Thyroid gland (tissue), 4 donors: ENCODE measurements at places on chromosomes 5 and 9. TPM values are rescaled to one million over a fixed set of nuclear protein-coding genes. Genes with fewer than 3 reads are reported as not detected.

CACNA1B gene
- total RNA-seq: 0.68 TPM

GRCh38 chr5:82753374-82753773 is 323.8 kb downstream of the TMEM167A start:
- no peak for DNase-seq

DNA sequence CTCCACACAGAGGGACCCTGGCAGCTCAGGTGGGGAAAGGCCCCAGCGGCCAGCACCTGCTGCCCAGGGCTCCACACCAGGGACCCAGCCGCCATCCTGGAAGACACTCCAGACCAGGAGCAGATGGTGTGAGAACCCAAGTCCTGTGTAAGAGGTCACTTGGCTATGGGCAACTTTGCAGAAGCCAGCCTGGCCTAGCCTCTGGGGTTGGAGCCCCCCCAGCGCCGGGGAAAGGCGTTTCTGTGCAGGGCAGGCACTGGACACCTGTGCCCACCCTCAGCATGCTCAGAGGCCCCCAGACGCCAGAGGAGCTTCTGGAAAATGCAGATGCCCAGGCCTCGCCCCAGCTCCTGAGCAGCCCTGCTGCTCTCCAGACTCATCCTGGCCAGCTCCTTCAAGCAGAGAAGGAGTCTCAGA is 34.0 kb downstream of the RASGEF1C start:
- no peak for DNase-seq

DNA sequence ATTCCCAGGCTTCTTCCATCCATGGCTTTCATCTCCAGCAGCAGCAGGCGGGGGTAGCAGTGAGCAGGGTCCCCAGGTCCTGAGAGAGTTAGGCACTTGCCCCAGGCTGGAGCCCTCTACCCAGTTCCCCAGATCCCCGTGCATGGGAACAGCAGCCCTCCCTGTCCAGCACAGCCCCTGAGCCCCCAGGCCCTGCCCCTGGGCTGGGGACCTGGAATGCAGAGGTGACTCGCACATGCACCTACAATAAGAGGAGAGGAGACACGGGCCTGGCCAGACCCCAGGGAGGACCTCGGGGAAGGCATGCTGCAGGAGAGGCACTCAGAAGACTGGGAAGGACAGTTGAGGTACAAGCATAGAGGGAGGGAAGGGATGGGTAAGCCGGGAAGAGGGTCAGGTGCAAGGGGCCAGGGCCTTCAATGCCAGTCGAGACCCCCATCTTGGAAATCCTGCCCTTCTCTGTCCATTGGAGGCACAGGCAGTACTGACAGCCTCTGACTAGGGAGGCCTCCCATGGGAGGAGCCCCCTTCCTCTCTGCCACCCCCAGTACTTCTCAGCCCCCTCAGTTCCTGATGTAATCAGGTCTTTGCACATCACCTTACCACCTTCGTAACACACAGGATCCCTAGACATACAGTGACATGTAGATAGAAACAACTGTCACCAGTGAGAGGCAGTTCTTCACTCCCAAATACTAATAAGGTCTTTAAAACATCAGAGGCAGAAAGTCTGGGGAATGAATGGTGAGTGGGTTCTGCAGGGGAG is 135.3 kb upstream of the LMX1B start:
- DNase-seq: no peak

UNC5A gene
- 0.67 TPM for total RNA-seq

DNA sequence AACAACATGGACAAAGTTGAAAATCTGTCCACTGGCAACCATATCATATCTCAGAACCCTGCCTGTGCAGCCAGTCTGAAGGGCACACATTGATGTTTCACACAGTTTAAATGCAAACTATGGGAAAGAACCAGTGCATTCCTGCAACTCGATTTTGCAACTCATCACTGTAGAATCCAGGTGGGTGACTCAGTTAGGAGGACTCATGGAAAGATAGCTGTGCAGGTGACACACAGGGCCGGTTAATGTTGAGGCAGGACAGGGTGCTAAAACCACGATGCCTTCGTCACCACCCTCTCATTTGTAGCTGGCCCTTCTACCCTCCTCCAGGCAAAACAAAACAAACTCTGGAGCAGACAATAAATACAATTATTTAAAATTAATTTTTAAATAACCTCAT is 62.8 kb downstream of the TLE1 start:
- no peak for DNase-seq

- no peak for DNase-seq
Measured at GRCh38 chr5:107121793-107122519, 548.8 kb downstream of the EFNA5 start.

- DNase-seq: no peak
Measured at GRCh38 chr5:35554016-35554415, 63.6 kb upstream of the SPEF2 start.

DNA sequence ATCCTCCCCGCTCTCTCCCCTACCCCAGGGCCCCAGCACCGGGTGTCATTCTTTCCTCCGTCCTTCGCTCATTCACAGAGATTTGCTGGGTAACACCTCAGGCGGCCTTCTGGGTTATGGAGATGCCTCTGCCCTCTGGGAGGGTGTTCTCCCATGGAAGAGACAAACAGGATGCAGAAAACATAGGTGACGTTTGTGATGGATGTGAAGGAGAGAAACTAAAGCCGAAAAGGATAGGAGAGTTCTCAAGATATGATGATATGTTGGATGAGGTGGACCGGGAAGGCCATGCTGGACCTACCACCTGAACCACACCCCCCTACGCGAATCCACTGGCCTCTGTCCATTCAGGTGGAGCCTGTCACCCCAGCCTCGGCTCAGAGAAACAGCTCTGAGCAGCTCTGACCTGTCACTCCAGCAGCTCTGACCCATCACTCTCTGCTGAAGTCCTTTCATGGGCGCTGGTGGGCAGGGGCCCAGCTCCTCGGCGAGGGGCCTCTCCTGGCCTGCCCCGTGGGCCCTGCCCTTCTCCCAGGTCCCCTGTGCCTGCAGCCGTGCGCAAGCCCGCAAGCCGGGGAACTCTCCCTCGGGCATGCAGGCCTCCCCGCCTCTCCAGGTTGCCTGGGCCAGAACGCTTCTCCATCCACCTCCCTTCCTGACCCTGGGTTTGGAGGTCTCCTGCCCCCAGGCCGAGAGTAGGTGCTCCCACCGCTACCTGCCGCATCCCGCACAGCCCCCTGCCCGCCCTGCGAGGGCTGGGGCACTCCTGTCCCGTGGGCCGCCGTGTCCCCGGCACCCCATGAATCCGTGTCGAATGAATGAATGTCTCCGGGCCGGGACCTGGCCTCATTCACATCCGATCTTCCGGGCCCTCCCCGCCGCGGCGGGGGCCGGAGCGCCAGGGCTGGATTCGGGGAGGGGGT is 717 bp upstream of the NCS1 start:
- no peak for DNase-seq

DNA sequence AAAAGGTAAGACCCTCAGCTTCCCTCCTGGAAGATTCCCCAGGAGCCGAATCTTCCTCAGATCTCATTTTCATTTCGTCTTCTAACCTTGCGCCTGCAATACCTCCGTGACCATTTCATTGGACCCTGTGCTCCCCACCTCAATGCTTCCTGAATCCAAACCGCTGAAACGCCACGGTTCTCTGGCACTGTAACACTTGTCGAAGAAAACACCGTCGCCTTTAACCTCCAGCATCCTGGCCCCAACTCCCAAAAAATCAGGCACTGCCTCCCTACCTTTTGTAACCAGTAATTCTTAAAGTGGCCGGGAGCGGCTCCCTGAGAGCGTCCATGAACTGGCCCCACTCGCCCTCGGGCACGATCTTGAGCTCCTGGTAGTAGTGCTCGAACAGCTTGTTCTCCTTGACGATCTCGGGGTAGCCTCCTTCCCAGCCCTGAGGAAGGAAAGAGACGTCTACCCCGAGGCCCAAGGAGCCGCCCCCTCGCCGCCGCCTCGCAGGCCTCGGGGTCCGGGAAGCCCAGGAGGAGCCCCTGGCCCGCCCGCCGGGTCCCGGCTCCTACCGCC is 438 bp downstream of the NSUN2 start:
- DNase-seq: peak; percentile 32

ANP32B gene
- total RNA-seq: 23.4 TPM

CDO1 gene
- total RNA-seq: 40.4 TPM

TNFSF15 gene
- total RNA-seq: 2.3 TPM

GRCh38 chr9:122234022-122234748 is 5.4 kb upstream of the LHX6 start:
- no peak for DNase-seq

DNA sequence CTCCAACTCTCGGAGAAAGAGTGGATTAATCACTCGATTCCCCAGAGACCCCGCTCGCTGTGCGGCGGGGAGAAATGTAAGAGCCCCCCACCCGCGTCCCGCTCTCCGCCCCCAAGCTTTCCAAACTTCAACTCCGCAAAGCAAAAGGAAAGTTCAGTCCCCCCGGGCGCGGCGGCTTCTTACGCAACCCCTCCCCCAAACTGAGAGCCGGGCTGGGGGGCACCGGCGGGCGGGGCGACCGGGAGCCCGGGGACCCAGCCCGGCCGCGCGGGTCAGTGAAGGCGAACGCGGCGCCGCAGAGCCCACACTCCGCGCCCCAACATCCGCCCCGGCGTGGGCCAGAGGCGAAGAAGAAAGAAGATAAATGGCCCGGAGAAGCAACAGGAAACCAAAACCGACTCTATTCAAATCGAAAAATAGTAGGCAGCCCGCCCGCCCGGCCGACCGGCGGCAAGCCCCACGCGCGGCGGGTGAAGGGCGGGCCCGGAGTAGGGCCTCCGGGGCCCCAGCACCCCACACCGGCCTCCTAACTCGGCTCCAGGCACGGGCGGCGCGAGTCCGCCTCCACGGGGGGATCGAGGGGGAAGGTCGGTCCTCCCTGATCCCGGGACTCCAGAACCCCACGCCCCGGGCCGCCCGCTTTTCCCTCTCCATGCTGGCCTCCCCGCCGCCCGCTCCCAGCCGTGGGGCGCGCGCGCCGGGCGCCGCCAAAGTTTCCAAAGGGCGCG is 720 bp downstream of the NOTCH1 start:
- peak; percentile 38 for DNase-seq

C5orf52 gene
- not detected for total RNA-seq

LHX6 gene
- total RNA-seq: 4.4 TPM

DNA sequence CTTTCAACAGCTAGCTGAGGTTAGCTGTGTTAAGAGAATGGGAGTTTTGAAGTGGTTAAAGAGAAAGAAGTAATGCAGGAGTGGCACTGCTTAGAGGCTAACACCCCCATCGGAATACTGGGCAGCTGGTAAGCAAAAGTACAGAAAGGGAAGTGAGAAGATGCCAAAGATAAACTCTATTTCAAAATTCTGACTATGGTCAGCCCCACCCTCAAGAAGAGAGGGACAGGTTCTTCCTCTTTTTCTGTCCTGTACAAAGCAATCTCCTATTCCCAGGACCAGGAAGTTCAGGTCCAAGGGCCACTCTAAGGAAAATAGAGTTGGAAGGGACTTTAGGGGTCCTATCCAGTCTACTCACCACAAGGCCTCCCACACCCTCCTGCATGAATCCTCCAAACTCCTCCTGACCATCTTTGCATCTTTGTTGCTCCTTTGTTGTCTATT is 45.9 kb upstream of the JAK2 start:
- DNase-seq: no peak

NUTM2F gene
- not detected for total RNA-seq

DNA sequence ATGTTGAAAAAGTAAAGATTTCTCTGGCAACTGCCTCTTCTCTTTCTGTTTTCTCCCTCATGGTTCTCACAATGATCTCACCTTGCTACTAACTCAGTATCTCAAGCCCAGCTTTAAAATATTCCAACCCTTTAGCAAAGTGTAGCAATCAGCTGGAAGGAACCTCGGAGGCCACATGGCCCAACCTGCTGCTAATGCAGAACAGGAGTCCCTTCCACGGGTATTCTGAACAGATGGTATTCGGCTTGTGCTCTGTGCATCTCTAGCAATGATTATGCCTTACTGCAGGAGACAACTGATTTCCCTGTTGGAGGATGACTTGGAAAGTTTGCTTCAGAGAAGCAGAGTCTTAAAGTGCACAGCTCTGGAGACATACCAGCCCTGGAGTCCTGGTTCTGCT is 151.8 kb upstream of the PPP1R2B start:
- DNase-seq: no peak

PDE6A gene
- total RNA-seq: not detected

- DNase-seq: no peak
Measured at GRCh38 chr5:16519435-16519834, 53.8 kb upstream of the ZNF622 start.

- DNase-seq: no peak
Measured at GRCh38 chr5:135988546-135988945, 33.8 kb upstream of the LECT2 start.

ZDHHC11B gene
- 6.8 TPM for total RNA-seq

GRCh38 chr5:172530878-172531703 is 76.8 kb upstream of the SH3PXD2B start:
- DNase-seq: no peak

DNA sequence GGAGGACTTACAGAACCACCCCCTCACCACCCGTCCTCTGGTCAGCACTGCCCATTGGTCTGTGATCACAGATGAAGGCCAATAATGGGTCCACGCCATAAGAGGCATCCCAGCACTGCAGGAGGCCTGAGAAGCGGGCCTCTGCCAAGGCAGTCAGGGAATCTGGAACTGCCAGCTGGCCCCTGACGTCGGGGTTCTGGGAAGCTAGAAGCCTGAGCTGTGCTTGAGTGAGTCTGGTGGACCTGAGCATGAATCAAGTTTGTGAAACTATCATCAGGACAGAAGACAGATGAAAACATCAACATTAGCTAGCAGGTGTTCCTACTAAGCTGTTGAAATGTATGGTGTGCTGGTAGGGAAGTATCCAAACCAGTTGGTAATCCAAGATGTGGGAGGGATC is 7.8 kb downstream of the ANGPTL2 start:
- no peak for DNase-seq

- DNase-seq: no peak
Measured at GRCh38 chr5:55316837-55317236, 9.0 kb downstream of the MTREX start.

- no peak for DNase-seq
Measured at GRCh38 chr5:82917584-82917983, 159.6 kb downstream of the TMEM167A start.

DNA sequence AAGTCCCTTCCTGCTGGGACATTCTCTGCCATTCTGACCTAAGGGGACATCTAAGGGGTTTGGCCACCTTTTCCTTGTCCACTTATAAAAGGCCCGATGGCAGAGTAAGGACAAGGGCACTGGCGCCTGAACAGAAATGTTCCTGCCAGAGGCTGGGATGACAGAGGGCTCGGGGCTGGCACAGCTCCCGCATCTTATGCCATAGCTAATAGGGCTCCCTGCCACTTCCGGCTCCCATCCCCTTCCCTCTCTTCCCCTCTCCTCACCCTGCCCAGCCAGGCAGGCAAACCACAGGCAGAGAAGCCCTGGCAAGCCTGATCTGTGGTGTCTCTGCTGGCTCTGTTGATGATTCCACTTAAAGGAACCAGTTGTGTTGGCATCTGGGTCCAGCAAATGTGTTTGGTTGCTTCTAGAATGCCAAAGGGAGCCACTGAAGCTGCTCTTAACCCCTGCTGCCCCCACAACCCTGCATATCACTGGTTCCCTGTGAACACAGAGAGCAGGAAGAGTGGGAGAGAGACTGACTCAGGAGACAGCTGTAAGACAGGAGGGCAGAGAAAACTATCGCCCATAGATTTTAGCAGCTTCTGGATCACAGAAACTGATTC is 18.4 kb upstream of the ADRA1B start:
- DNase-seq: peak; percentile 74
